Fibroblast of lung (primary cell): ENCODE measurements at places on chromosomes 4 and X.

DNA sequence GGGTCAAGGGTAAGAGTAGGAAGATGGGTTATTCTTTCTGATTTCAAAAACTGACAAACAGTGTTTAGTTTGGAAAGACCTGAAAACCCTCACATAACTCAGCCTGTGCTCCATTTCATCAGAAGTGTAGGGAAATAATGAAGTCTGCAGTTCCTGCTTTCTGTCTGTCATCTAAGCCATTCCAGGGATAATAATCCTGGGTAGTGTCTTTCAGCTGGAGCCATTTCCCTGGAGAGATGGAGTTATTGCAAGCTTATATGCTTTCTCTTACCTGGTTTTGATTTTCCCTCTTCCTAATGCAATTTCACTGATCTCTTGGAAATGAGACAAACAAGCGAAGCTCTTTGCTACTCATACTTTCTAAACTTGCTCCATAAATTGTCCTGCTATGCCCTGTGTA, 824.8 kb upstream of the LCORL start:
- DNase-seq: no peak

DNA sequence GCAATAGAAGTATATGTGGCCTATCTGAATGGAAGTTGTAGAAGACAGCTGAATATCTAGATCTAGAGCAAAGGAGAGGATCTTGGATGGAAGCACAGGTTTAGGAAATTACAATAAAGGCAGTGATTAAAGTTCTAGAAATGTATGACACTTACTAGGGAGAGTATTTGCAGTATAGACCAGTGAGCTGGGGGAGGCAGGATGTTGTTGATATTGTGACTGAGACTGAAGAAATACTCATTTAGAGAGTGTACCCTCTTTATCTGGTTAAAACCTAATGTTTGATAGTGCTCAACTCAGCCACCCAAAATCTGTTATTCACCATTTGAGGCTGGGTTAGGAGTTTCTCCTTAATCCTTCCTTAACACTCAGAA, 439.5 kb downstream of the GRXCR1 start:
- DNase-seq: no peak

GRCh38 chrX:134020910-134021309, 35.5 kb upstream of the GPC3 start:
- DNase-seq: no peak

GRCh38 chr4:38204339-38205035, 244.3 kb downstream of the PTTG2 start:
- no peak for DNase-seq

DNA sequence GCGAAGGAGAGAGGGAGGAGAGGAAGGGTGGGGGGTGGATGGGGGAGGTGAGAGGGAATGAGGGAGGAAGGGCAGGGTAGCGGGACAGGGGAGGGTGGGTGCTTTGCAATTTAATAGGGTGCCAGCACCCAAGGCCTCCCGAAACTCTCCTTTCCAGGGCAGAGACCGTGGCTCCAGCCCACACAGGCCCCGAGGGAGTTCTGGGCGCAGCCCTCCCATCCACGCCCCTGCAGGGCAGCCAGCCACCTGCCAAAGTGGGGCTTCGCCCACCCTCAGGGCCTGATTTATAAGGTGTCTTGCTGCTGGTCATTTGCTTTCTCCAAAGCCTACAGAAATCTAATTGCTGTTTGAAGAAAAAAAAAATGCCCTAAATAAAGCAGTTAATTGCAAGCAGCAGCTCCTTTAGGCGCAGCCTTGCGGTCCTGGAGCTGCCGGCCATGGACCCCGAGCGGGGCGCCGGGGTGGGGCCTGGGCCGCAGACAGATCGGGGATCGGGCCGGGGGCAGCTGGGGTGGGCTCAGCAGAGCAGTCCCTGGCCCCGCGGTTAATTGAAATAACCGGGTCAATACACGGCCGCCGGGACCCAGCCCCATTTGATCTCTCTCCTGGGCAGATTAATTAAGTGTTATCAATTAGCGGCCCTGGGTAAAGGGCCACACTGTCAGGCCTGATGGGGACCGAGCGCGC, 106.0 kb upstream of the NKX1-1 start:
- no peak for DNase-seq

GRCh38 chrX:53268173-53268572, 13.2 kb downstream of the IQSEC2 start:
- DNase-seq: peak; percentile 12

- no peak for DNase-seq
Measured at GRCh38 chr4:25621027-25621930, 34.4 kb upstream of the SLC34A2 start.

- no peak for DNase-seq
Measured at GRCh38 chrX:18288716-18289115, 65.8 kb downstream of the SCML2 start.

DNA sequence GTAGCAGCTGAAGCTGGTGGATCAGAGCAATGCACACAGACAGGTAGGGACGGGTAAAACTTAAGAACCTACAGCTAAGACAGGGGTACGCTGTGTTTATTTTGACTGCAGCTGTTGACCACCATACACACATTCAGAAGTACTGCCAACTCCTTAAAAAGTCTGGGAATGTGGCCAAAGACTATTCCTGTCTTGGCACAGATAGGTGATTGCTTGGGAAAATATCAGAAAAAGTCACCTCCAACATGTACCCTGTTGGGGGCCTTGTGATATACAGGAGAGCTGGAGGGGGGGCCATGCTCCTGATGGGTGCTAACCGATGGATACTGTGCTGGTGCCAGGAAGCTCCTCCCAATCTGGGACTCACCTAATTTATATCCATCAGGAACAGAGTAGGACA, 121.2 kb downstream of the VCX2 start:
- DNase-seq: peak; percentile 51

- DNase-seq: no peak
Measured at GRCh38 chr4:138961664-138962063, 53.9 kb upstream of the NOCT start.

DNA sequence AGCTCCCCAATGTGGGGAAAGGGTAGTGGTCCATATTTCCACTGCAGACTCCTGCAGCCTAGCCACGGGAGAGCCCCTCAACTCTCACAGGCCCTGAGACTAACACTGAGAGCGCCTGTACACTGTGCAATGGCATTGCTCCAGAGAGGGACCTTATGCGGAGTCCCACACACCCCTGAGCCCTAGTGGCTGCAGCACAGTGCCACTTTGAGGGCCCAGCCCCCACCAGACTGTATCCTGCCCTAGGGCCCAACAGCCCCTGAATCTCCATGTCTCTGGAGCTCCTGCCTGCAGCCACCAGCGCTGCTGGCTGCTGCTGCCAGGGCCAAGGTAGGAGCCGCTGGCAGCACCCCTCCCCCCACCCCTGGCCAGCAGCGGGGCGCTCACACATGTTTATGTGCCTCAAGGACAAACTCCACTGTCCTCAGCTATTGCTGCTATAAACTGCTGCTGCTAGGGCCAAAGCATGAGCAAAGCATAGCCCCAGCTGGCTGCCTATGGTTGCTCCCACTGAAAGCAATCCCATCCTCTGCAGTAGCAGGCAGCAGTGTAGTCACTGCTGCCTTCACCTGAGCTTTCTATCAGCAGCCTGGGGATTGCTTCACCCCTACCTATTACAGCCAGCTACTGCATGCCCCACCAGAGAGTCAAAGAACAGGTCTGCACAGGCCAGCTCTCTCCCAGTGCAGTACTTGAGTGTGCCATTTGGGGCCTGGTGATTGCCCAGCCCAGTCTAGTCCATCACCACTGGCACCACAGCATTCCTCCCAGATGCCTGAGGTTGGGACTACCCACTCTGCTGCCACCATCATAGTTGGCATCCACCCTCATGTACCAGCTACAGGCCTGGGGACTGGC, 24.3 kb downstream of the TMEM154 start:
- DNase-seq: no peak

DNA sequence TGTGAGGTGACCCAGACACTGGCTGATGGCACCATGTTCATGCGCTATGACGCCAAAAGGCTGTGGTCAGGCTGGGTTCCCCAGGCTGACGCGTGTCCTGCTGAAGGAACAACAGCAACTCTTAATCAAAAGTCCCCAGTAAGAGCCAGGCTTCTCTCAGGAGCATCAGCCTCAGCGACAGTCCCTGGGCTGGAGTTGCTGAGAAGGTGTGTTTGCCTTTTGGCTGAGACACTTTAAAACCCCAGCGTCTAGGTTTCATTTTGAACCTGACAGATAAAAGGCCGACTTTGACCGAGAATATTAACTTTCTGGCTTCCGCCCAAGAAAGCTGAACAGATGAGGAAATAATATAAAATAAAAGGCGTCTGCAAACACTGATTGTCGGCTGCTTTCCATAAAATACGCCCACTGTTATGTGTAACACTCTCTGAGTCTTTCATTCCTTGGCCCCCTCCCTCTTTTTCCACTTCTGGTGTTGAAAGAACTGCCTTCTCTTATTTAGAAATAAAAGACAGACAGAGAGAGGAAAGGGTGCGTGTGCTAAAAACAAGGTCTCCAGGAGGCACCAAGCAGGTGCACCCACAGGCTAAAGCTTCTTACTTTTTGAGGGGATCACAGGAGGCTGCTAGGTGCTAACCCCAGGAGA, 373.6 kb downstream of the MID1IP1 start:
- no peak for DNase-seq

DNA sequence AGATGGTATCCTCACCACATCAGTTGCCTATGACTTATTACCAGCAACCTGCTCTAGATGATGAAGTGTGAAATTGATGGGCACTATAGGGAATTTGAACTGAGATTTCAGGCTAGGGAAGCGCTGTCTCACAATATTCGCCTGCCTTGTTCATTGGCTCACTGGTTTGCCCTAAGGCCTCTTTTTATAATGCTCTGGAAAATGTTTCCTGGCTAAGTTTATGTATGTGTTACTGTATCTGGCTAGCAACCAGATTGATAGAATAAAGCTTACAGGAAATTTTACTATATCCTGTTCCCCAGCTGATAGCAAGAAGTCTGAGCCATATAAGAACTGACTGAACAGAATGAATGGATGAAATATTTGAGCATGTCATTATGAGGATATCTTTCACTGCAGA, 71.6 kb downstream of the GSTCD start:
- no peak for DNase-seq

- DNase-seq: peak; percentile 44
Measured at GRCh38 chr4:8580321-8581093, at the start of gene GPR78. TSS of gene GPR78 (plus strand) at chr4:8580392. CDS start at chr4:8580983, 591 bp downstream.

DNA sequence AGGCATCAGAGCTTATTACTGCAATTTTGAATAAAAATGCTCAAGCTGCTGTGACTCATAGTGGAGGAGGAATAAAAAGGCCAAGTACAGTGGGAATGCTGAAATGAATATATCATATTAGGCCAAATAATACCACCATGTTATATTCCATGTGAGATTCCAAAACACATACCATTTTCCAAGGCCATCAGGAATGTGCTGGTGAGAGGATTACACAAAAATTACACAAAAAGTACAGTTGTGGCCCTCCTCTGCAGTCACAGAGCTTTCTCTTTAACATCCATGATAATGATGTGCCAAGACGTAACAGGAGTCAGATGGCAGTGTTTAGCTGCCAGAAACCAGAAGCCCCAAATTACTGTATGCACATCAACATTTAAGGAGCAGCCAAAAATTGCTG, 153.5 kb downstream of the PCDH18 start:
- no peak for DNase-seq

DNA sequence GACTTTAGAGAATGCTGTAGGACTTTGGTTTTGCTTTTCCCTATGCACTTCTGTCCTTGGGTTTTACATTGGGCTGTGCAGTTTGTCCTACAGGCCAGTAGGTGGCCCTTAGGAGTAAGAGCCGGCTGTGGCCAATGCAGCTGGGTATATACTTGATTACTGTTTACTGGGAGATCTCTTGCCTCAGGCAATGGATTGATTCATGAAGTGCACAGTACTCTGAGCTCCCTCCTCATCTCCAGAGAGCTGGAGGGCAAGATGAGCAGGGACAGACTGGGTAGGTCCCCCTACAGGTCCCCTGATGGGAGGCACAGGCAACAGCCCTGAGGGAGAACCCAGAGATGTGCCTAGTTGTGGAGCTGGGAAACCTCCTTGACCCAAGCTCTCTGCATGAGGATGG, 103.8 kb upstream of the QRFPR start:
- peak; percentile 48 for DNase-seq

DNA sequence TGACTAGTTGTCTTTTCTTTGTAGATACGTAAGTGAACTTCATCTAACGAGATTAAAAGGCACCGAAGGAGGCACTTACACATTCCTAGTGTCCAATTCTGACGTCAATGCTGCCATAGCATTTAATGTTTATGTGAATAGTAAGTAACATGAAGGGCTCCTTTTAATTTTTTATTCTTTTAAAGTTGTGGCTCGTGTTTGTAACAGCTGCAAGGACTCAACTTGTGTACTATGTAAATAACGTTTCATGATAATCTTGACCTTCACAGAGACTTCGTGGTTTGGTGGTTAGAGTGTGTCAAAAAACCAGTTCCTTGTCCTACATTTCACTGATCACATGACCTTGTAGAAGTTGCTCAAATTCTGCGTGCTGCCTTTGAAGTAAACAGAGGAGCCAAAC, 51.6 kb downstream of the KIT start:
- DNase-seq: no peak

DNA sequence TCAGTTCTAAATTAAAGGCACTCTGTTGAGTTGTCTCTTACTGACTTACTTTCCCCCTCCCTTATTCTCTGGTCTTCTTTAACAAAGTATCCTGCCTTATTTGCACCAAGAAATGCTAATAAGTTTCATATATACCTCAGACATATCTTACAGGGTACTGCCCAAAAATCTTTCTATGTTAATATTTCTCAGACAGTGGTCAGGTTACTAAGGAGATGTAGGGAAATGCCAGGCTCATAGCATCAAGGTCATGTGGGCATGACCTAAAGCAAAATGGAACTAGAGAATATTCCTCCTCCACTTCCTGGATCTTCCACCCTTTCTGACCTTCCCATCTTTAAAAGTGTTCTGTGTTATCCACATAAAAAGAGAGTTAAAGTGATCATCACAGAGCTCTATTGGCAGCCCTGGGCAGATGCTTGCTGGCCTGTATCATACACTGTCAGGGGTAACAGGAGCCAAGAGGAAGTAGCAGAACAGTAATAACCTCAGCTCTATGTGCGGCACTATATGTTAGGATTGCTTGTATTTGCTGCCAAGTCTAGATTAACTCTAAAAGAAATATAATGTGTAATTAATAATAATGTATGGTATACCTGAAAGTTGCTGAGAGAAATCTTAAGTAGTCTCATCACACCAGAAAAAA, 74.3 kb downstream of the IQCM start:
- no peak for DNase-seq

DNA sequence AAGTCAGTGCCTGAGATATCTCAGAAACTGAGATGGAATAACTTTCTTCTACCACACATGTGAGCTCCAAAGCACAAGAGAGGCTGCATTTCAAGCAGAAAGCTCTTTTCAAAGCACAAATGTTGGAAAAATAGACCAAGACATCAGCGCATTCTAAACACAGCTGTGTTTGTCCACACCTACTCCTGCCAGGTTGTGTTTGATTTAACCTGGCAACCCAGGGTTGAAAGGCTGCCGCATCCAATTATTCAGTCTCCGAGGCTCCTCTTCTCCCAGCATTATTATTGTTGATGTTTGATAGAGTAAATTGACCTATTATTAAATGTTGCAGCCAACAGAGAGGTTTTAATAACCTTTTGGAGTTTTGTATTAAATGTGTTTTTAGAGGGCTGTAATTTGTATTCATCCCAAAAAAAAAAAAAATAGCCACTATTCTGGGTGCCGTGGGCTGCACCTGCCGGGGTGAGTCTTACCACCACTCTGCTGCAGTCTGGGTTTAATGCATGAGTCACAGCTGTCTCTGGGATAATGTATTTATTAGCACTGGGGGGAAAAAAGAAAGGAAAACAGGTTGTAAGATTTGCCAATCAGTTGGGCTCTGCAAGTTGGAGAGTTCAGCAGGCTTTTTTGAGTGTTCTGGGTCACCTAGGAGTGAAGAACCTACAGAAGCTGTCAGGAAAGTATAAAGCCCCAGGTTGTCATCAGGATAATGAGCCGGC, 105.2 kb upstream of the NOCT start:
- peak; percentile 34 for DNase-seq
